Smooth muscle cell of the coronary artery (primary cell): ENCODE measurements at places on chromosomes 3 and 15. TPM values are rescaled to one million over a fixed set of nuclear protein-coding genes. Genes with fewer than 3 reads are reported as not detected.

OR5K2 gene
- not detected in 2 replicates for total RNA-seq

BOC gene
- 0.38 and 19.7 TPM in 2 replicates for total RNA-seq

NANOGP8 gene
- not detected in 2 replicates for total RNA-seq

POPDC2 gene
- total RNA-seq = 0.15 and 0.47 TPM in 2 replicates

SLCO3A1 gene
- 3.4 and 16.5 TPM in 2 replicates for total RNA-seq

SST gene
- total RNA-seq = not detected in 2 replicates

SYNM gene
- 2.4 and 8.9 TPM in 2 replicates for total RNA-seq
